Left renal pelvis (tissue), 4 donors: ENCODE measurements at places on chromosomes 16 and 17. TPM values are rescaled to one million over a fixed set of nuclear protein-coding genes. Genes with fewer than 3 reads are reported as not detected.

- no peak for DNase-seq
These were observed 41.4 kb upstream of the ANKFY1 start for GRCh38 chr17:4305224-4305623.

- DNase-seq = no peak
These were observed 42.7 kb downstream of the CMIP start for GRCh38 chr16:81487301-81487720.

Gene LRRC75A
- polyA plus RNA-seq = 4.7 TPM

Gene MMP25
- 2.7 TPM for polyA plus RNA-seq

Gene FNDC8
- 0.15 TPM for polyA plus RNA-seq
